ENCODE measurements at places on chromosomes 1 and 21.

GRCh38 chr1:173255214-173255813, 48.2 kb upstream of the TNFSF4 start:
- peak; percentile 67 for DNase-seq

DNA sequence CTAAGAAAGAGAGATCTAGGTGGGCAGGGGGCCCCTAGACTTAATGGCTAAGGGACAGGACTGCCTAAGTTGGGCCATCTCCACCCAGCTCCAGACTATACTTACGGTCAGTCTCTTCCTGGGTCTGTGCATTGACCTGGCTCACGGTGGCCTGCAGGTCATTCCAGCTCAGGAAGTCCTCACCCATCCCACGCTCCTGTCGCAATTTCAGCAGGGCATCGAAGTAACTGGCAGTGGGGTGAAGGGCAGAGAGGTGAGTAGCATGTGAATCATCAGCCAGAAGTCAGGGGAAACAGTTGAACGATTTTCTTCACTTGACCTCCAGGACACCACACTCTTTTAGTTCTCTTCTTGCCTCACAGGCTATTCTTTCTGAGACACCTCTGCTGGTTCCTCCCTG, 20.5 kb downstream of the IQGAP3 start:
- no peak for DNase-seq

DNA sequence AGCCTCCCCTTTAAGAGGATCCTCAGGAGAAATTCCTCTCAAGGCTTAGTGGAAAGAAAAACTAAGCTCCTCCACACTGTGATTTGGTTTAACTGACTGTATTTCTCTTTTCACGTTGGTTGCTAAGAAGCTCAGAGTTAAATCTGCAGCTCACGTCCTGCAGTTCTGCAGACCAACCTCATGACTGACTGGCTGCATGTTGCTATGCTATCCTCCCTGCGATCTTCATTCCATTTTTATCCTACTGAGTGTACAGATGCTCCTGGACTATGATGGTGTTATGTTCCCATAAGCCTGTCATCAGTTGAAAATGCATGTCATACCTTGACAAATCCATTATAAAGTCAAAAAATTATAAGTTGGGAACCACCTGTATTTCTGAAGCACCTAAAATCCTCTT, 34.6 kb downstream of the FAM163A start:
- no peak for DNase-seq

DNA sequence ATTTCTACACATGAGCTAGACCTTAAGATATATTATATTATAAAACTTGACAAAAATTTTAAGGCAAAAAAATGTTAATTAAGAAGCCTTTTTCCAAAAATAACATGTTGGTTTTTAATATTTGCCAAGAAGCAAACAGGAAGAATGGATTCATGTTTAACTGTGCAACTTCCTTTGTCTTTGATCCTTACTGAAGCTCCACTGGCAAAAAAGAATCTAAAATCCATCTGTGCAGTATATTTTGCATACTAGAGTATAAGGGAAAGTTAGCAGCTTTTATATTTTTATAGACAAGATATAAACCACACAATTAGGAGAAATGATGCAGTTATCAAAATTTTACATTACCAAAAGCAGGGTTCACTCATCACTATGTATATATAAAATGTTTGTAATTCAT, 76.9 kb upstream of the RGS18 start:
- no peak for DNase-seq

DNA sequence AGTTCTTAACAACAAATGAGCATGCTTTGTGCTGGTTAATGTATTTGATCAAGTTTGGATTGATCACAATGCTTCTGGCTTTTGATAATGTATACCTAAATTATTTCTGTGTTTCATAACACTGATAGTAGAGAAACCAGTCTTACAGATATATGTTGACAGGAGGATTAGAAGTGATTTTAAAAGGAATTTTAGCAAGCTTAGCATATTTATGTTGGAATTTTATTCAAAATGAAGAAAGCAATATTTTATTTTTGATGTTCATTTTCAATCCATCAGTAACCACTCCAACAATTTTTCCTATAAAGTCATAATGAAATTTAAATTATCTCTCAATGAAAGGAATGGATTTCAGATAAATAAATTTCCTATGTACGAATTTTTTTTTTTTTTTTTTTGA, 291.8 kb downstream of the HHIPL2 start:
- DNase-seq = no peak

DNA sequence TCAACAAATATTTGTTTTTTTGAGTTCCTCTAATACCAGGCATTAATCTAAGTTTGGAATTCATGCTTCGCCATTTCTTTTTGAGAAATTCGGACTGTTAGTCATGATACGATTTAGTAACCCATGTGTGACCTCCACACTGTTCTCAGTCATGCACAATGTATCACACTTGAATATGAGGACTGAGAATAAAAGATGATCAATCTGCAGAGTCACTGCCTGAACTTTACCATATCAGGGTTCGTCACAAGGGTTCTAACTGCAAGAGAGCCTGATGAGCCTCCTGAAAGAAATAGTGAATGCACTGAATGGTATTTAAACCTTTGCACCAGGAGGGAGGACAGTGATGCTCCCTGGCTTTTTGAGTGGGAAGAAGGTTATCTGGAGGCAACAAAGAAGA, 10.9 kb upstream of the FASLG start:
- no peak for DNase-seq

GRCh38 chr1:64505944-64506655, 36.2 kb downstream of the CACHD1 start:
- DNase-seq = no peak

GRCh38 chr1:111204201-111204982, 3.9 kb upstream of the DENND2D start:
- no peak for DNase-seq

DNA sequence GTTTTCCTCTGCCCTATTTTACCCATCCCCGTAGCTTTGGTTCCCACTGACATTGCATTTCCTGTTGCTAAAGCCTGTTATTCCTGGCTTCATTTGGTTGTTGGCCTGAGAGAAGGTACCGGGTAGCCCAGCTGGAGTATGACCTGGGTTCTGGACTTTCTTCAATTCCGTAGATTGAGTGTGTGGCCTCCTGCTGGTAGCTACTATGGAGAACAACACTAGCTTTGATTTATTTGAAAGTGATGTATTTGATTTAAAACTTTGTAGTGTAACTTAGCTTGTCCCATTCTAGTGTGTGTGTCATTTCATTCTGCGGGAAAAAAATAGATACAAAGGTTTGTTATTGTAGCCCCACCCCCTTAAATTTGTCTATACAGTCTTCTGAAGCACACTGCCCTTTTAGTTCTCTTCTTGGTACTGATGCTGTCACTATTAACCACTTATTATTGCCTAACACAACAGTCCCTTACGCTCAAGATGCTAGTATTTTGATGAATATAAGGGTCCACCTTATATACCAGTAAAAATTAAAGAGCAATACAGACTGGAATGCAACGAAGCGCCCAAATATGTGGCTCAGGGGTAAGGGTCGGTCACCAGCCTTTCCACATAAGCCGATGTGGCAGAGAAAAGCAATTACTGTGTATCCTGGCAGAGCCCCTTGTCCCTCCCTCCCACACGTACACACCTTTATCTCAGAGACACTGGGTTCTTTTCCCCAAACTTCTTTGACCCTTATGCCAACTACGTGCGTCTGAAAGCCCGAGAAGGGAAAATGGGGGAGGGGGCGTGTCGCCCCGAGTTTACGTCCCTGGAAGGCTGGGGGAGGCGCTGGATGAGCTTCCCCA, 643 bp upstream of the MOV10 start:
- DNase-seq = peak; percentile 56

- DNase-seq = no peak
These were observed 7.8 kb upstream of the MEF2D start for GRCh38 chr1:156508205-156508954.

GRCh38 chr1:90800012-90800717, 83.1 kb upstream of the BARHL2 start:
- DNase-seq = no peak

GRCh38 chr1:219682788-219683187, 69.9 kb upstream of the ZC3H11B start:
- no peak for DNase-seq

DNA sequence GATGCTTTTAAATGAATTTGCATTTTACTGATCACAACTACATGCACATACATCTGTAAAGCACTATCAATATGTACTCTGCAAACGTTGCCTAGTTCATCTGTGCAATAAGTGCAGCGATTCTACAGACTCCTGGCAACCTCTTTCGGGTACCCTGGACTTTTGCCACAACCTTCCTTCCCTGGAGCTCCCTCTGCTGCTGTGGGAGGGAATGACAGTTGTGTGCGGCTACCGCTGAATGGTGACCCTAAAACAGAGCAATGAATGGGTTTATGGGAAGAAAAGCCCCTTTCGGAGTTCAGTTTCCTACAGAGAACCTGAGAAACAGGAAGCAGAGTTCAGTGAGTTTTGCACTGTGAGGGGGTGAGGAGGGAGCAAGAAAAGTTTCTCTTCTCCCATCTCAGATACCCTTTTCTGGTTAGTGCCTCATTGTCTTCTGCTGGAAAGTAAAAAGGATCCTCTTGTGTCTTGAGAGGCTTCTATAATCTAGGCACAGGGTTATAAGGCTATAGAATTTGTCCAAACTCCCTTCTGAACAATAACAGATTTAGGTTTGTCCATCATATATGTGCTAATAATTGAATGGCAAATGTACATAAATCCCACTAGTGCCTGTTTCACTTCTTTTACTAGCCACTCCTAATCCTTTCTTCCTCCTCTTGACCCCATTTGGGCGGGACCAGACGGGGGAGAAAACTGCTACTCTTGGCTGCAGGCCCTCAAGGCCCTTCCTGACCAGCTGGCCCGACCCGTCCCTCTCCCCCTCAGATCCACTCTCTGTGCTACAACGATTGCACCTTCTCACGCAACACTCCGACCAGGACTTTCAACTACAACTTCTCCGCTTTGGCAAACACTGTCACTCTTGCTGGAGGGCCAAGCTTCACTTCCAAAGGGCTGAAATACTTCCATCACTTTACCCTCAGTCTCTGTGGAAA, 19.8 kb upstream of the SARS1 start:
- peak; percentile 69 for DNase-seq

DNA sequence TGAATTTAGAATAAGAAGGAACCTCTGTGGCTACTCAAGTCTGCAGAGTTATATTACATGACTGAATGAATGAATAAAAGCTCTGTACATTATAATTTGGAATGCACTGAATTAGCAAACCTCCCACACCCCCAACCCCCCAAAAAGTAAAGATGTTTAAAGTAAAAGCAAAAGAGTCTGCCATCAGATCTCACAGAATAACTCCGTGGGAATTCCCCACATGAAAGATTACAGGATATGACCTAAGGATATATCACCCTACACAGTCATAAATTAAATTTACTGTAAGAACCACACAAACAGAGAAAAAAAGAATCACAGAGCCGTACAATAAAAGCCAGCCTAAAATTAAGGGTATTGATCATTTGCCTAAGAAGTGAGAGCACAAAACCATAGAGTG, 587.3 kb downstream of the PTPRC start:
- no peak for DNase-seq

- no peak for DNase-seq
These were observed 105.5 kb downstream of the KIF26B start for GRCh38 chr1:245260110-245260882.

DNA sequence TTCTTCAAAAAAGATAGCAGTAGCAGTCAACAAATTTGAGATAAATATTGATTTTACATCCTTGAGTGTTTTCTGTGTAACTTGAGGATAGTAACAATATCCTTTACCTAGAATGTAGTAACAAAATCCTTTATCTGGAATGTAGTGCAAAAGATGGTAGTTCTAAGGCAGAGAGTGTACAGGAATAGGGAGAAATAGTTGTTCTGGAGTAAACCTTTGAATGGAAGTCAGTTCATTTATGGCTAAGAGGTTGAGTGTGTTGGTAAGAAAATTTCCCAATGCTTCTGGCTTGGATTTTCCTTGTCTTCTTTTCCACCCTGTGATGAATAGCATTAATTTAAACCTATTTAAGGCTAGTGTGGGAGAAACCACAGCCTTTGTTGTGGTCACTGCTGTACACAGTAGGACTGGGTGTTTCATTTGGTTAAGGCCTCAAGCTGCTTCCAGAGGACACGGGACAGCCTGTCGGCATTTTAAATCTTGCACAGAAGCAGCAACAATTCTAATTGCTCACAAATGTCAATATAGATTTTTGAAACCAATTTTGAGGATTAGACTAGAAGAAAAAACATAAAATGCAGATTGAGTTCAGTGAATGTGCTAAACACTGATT, 11.3 kb downstream of the NFIA start:
- no peak for DNase-seq

GRCh38 chr1:160032165-160032820, 503 bp upstream of the PIGM start:
- no peak for DNase-seq

DNA sequence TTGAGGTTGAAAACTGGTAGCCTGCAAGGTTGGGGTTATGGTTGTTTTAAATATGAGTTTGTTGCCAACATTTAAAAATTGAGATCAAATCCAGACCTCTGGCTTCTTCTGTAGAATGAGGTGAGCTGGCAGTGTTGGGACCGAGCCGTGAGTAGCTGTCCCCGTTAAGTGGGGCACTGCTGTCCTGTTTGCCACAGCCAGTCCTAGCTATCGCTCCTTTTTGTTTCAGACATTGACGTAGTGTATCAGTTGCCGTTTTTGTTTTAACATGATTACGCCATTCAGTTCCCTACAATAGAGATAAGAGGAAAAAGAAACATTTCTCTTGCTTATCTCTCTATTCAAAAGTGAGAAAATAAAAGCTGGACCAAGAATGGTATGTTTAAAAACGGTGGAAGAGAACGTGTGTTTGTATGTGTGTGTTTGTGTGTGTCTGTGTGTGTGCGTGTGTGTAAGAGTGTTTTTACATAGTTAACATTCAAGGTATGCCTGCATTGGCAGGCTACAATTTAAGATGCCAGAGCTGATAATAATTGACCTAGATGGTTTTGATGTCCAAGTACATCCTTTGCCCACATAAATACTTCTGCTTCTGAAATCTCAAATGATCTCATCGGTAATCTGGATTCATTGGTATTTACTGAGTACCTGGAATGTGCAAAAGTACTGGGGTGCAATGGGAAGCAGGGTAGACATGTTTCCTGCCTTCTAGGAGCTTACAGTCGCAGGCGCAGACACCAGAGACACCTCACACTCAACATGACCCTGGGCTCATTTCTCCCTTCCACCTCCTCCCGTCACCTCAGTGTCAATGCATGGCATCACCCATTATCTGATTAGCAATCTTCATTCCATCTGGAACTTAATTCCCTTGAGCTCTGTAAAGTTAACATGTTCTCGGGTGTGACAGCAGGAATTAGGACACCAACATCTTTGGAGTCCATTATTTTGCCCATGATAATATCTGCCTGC, 65.8 kb downstream of the HUNK start:
- DNase-seq = no peak

- DNase-seq = no peak
These were observed 26.2 kb downstream of the KIF1B start for GRCh38 chr1:10236405-10237156.

DNA sequence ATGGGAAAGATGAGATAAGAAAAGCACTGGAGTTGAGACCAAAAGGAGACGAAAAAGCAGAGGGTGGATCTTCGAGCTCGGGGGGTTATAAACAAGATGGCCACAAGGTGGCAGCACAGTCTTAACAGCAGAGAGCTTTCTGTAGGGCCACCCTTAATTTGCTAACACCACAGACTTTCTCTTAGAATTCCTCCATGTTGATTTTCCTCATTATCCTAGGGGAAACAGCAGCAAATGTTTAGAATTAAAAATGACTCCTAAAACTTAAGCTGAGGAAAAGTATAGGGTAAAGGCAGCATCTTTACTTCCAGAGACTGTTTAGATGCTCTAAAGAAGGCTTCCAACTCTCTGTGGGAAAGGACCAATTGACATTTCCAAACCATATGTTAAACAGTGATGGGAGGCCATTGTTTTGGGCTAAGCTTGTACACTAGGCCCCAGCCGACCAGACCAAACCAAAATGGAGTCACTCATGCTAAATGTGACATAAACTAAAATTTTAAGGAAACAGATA, 2.5 kb upstream of the APOBEC4 start:
- DNase-seq = peak; percentile 92
